Mesenteric fat pad (tissue), 1 donor: ENCODE measurements at places on chromosomes 7 and 10. TPM values are rescaled to one million over a fixed set of nuclear protein-coding genes. Genes with fewer than 3 reads are reported as not detected.

- no peak for DNase-seq
Measured at GRCh38 chr10:83214136-83214535, 925.2 kb upstream of the GHITM start.

- no peak for DNase-seq
Measured at GRCh38 chr7:142745091-142745635, 4.1 kb upstream of the PRSS1 start.

DNA sequence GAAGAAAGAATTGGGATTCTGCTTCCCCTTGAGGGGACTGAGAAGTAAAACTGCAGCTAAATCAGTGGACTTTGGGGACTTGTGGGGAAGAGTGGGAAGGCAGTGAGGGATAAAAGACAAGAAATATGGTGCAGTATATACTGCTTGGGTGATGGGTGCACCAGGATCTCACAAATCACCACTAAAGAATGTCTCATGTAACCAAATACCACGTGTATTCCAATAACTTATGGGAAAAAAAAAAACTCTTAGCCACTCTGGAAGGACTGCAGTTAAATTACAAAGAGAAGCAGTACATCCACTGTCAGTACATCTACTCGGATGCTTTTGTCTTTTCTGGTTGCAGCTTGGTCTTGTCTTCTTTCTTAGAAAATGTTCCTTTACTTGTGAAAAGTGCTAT lies 27.4 kb upstream of the GOT1 start:
- no peak for DNase-seq

GRCh38 chr10:50385624-50386023 lies 134.3 kb upstream of the ASAH2 start:
- DNase-seq, result no peak

DNA sequence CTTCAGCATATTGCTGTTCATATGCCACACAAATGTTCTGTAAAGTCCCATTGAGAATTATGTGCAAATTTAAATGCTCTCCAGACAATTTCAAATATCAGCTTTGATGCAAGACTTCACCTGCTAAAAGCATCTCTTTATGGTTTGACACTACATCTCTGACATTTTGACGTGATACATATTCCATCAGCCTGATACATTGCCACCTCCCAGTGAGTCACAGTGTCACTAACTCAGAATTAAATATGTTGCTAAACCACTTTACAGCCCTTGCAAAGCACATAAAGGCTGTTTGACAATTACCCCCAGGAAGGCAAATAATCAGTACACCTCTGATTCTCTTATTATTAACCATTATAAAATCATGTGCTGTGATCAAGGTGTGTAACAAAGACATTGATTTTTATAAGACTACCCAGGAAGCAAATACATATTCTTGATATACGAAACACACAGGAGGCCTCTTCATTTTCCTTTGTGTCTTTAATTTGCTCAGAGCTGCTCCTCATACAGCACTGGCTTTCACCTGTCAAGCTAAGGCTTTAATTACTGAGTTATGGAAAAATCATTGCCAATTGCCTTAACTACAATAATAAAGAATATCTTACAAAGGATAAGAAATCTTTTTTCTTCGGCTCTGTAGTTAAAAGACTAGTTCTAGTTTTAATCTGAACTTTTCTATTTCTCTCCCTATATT lies 547.5 kb upstream of the C7orf33 start:
- no peak for DNase-seq

Gene C7orf57
- total RNA-seq, result not detected

Gene SPAG6
- total RNA-seq, result 0.51 TPM

Gene GFRA1
- 18.3 TPM for total RNA-seq
